AG09309 (cell line): ENCODE measurements at places on chromosomes 4 and X.
A peak's percentile ranks its signal among the peaks of the same experiment; 100 is the strongest.

DNA sequence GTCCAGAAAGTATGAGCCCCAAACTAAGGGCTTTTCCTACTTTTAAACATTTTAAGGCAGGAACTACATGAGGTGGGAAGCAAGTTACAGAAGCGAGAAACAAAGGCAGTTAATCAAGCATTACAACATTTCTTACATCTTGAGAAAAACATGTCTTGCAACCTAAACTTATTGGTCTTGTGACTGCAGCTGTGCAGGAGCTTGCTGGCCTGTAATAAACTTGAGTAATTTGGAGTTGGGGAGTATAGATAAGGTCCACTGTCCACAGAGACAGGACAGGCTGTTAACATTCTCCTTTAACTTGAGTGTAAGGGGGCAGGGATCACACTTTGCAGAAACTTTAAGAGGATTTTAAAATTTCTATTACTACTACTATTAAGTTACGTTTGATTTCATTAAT, 2.7 kb upstream of the UGT8 start:
- no peak for DNase-seq

DNA sequence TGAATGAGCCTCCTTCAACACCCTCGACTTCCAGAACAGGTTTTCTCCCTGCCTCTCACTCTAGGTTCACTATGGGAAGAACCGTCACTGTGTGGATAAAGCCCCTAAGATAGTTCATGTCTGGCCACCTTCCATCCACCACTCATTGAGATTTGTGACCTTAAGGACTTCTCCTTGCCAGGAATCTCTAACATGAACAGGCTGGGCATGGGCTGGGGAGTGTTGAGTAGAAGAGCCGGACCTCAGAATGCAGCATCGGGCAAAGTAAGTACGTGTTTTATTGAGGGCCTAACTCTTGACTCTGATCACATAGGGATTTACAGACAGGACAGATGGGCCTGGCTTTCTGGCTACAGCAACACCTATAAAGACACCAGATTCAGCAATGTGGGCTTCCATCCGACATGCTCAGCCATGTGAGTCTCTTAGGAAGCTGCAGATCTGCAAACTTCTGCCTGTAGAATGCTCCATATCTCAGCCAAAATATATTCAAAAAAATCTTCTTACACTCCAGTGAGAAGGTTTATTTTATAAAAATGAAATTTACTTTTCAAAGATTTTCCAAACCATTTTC, 26.4 kb upstream of the TRIM60 start:
- no peak for DNase-seq

- no peak for DNase-seq
These were observed 754.0 kb upstream of the SLIT2 start for GRCh38 chr4:19497705-19498104.

DNA sequence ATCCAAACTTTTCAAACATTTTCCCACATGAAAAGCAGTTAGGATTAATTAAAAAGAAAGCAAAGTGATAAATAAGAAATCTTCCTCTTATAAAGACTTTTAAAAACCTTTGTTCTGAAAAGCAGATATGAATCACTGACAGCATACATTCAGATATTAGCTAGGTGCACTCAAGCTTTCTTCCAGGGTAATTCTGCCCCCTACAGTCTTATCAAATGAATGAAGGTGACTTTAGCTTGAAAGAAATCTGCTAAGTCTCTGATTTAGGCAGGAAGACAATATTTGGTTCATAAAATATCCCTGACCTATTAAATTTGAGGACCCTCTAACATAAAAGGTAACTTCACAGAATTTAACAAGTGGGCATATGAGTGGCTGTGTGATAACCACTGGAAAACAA, 209.1 kb upstream of the FAM47A start:
- no peak for DNase-seq

- DNase-seq = no peak
These were observed 262.5 kb downstream of the BCOR start for GRCh38 chrX:39835241-39835640.

GRCh38 chr4:145904413-145905177, 34.0 kb downstream of the ZNF827 start:
- DNase-seq = no peak

DNA sequence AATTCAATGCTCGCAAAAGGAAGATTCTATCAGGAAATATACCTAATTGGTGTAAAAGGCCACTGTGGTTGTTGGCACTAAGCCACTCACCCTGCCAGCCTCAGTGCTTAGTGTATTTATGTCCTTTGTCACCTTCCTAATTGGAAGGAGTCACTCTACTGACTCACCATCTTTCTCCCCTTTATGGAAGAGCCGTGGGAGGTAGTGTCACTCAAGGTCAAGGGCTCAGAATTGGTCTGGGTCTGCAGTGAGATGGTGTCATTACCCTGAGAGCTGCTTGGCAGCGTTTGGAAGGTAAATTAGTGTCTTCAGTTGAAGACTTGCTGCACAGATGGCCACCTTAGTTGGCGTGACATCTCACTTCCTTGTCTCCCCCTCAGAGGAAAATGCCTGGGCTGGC, 41.7 kb upstream of the CDKN2AIP start:
- DNase-seq = no peak

- no peak for DNase-seq
These were observed 67.4 kb downstream of the ENPP6 start for GRCh38 chr4:184150102-184150839.

DNA sequence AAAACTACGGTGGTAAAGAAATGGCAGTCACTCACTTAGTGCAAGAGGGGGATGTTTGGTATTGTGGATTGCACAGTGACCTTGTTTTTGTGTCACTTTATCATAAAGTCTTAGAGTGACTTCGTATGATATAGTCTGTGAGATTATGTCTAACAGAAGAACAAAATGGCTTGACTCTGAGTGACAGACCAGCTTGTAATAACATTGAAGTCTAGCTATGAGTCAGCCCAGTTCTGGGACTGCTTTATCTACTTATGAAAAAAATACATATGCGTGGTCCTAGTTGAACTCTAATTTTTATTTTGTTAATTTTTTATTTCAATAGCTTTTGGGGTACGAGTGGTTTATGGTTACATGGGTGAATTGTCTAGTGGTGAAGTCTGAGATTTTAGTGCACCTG, 20.0 kb downstream of the DCLK2 start:
- DNase-seq = no peak

GRCh38 chr4:87260477-87260876, 40.1 kb upstream of the KLHL8 start:
- no peak for DNase-seq

DNA sequence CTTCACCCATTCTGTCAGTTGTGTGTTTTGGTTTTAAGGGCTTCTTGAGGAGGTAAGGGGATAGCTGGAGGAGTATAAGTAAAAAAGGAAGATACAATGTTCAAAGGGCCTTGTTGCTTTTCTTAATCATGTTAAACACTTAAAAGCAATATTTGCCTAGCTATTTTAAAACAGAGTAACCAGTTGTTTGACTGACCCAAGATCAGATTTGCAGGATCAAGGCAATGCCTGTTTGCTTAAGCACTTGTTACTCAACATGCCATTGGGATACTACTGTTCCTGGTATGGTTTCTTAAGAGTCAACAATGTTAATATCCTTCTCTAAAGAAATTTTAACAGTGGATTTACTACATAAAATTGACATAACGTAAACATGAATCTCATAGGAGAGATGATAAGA, 2.6 kb downstream of the DCLK2 start:
- no peak for DNase-seq

DNA sequence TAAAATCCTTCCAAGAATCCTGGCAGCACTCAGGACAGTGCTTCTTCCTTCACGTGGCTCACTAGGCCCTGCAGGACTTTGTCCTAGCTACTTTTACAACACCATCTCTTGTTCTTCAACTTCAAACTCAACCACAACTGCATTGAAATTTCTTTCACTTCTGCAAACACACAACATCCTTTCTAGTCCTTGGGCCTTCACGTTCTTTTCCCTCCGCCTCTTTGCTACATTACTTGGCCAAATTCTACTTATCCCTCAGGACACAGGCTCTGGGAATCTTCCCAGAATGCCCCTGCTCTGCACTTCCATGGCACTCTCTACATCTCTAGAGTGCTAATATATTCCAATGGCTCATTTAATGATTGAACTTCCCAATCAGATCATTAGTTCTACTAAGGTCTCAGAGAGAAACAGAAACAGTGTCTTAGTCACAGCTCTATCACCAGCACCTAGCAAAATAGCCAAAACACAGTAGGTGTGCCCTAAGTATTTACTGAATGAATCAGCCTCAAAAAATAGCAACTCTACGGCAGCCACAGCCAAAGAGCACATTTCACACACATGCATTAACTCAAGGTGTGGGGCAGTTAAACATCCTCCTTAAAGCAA, 73.3 kb downstream of the MANBA start:
- no peak for DNase-seq

DNA sequence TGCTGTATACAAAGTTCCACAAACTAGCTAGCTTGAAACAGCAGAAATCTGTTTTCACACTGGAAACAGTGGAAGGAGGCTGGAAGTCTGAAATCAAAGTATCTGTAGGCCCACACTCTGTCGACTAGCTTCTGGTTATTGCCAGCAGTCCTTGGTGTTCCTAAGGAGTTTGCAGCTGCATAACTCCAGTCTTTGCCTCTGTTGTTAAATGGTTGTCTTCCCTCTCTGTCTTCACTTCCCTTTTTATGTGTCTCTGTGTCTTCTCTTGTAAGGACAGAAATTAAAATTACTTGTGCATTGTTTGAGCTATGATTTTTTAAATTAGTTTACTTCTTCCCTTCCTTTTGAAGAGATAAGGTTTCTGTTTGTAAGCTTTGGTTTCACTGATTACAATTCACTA, 8.2 kb downstream of the MTHFD2L start:
- DNase-seq = no peak

- peak; percentile 86 for DNase-seq
These were observed 537.2 kb downstream of the STIM2 start for GRCh38 chr4:27397886-27398285.

DNA sequence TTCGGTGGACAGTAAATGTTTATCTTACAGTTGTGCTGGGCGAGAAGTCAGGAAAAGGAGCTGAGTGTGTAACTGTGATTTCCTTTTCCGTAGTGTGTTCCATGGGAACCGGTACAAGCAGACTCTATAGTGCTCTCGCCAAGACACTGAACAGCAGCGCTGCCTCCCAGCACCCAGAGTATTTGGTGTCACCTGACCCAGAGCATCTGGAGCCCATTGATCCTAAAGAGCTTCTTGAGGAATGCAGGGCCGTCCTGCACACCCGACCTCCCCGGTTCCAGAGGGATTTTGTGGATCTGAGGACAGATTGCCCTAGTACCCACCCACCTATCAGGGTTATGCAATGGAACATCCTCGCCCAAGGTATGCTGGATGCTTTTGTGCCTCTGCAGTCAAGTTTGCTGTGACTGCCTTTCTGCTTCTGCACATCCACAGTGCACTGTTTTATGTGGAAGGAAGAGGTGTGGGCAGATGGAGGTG, 27.4 kb downstream of the NOCT start:
- DNase-seq = no peak

- DNase-seq = no peak
These were observed 44.7 kb downstream of the SETD7 start for GRCh38 chr4:139511320-139511719.

GRCh38 chrX:104376937-104377336, 122.2 kb upstream of the ESX1 start:
- no peak for DNase-seq

GRCh38 chrX:69144838-69145680, 20.2 kb downstream of the PJA1 start:
- DNase-seq = no peak

GRCh38 chr4:83582289-83582785, 46.4 kb downstream of the GPAT3 start:
- DNase-seq = peak; percentile 37

DNA sequence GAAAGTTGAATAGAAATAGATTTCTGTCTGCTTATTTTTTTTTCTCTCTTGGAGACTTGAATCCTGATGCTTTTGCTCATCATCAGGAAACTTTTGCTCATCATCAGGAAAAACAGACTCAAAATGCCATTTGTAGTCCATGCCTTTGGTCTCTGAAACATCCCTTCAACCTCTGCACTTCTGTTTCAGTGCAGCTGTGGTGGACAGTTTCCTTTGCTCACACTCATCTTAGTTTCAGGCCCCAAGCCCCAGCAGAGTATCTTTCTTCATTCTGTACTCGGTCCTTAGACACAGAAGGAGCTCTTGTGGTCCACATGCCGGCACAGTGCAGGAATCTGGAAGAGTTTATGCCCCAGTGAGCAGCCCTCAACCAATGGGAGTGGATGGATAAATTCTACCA, 337.9 kb downstream of the PPP3CA start:
- DNase-seq = no peak
